Central memory CD4-positive, alpha-beta T cell (primary cell): ENCODE measurements at places on chromosomes 1 and 21.

- no peak for DNase-seq
Measured at GRCh38 chr1:26994020-26994786, 711 bp downstream of the TRNP1 start.

DNA sequence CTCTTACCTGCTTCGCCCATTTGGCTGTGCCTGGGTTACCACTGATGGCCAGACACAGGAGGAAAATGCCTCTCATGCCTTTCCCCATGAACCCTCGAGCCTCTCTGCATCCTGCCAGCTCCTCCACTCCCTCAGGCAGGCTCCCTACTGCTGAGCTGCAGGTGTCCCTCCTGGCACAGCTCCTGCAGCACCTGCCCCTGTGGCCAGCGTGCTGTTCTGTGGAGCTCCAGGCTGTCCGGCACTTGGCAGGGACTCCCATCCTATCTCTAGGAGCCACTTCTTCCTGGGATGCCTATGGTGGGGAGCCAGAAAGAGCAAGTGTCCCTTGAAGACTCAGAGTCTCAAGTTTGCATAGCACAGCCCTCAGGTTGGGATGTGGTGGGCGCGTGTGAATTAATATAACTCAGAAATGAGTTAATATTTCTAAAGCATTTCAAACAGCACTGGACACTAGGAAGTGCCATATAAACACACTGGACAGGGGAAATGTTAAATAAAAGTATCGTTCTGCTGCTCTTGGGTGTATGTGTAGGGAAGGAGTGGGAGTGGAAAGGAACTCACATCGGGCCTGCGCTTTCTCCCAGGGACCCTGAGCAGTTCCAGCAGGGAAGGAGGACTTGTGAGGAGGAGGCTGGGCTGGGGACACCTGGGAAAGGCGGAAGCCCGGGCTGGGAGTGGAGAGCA, 2.7 kb downstream of the LRRC71 start:
- no peak for DNase-seq

DNA sequence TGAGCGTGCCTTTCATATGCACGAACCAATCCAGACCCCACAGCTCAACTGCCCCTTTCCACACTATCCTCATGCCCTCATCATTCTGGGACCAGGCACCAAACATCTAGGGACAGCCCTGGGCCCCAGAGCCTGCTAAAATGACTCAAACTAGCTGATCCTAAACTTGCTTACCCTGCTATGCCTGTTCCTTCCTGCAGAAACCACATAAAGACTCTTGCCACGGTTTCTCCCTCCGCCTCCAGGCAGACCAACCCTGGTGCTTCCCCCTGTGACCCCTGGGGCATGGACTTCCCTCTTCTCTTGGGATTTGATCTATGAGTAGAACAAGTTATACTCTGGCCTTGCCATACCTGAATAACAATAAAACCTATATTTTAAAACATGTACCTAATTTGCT, 138.0 kb upstream of the CD34 start:
- DNase-seq, result no peak

DNA sequence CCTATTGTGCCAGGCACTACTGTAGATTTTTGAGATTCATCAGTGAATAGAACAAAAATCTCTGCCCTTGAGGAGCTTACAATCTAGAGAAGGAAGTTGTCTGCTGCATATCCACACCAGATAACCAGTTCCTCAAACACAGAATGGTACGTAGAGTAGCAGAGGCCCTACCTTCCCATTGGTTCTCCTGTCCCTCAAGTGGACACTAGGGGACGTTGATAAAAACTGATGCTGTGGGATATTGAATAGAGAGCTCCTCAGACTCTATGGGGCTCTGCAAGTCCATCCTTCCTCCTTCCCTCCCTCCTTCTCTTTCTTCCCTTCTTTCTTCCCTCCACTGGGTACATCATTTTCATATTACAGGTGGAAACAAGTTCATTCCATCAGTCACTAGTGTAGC, 371.3 kb downstream of the PBX1 start:
- no peak for DNase-seq

GRCh38 chr1:93749487-93749886, 67.8 kb upstream of the BCAR3 start:
- DNase-seq, result no peak

DNA sequence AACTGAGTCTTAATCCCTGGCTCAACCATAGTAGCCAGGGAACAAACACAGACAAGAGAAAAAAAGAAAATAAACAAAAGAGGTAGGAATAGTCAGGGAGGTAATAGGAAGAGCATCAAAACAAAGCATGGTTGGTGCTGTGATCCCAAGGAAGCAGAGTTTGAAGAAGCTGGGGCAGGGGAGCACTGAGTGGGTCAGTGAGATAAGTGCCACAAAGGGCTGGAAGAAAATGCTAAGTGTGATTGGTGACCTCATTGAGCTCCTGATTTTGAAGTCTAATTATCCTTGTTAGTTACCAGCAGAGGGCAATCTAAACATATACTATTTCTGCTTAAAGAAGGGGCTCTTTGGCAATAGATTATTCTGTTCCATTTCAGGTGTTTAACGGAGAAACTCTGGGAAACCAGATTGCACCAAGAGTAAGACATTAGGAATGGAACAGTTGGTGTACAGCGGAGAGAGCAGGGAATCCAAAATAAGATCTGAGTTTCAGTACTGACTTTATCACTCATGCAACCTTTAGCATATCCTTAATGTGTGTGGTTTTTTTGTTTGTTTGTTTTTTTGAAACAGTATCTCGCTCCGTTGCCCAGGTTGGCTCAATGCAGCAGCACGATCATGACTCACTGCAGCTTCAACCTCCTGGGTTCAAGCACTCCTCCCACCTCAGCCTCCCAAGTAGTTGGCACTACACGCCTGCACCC, 30.7 kb upstream of the KIAA1614 start:
- no peak for DNase-seq

- no peak for DNase-seq
Measured at GRCh38 chr1:89903550-89903949, 82.7 kb downstream of the LRRC8D start.

DNA sequence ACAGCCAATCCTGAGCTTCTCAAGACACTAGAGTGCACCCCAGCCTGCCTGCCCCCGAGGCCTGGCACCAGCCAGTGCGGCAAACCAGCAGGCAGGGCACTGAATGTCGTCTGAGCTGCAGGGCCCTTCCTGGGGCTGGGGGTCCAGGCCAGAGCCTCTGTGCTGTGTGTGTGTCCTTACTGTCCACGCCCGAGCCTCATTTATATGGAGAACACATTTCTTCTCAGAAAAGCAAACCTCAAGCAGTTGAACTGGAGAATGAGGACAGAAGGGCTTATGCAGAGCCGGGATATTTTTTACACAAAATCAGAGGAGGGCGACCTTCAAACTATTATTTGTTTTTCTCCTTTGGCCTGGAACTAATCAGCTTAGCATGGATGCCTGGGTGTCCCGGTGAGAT, 52.7 kb downstream of the POFUT2 start:
- no peak for DNase-seq

DNA sequence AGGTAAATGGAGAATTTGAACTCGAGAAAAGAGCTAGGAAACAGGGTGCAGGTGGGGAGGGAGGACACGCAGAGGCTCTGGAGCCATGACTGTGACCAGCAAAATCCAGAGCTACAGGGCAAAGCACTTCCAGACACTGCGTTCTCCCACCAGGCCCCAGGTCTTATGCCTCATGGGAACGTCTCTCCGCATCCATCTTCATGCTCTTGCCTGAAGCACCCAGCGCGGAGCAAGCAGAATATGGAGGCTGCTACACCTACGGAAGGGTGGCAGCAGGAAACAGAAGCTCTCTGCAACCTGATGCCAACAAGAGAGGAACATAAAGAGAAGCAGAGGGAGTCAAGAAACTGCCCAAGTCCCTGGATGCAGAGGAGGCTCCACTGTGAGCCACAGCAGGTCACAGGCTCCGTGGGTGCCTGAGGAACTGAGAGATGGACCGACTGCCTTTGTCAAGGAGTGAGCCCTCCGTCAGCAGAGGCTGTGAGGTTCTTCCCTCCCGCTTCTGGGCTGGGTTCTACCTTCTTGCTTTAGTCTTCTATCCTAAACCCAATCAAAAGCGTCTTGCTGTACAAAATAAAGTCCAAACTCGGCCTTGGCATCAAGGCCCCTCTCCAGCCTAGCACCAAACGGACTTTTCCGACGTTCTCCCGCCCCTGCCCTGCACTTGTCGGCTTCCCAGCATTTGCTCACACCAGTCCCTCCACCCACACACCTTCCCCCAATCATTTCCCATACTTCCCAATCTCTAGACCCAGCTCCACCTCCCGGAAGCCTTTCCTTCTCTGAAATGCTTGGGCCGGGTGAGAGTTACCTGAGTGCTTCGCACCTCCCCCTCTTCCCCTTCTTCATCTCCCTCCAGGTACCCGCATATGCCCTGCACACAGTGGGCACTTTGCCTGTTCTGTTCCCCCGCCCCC, 930 bp downstream of the DHCR24 start:
- DNase-seq, result no peak

DNA sequence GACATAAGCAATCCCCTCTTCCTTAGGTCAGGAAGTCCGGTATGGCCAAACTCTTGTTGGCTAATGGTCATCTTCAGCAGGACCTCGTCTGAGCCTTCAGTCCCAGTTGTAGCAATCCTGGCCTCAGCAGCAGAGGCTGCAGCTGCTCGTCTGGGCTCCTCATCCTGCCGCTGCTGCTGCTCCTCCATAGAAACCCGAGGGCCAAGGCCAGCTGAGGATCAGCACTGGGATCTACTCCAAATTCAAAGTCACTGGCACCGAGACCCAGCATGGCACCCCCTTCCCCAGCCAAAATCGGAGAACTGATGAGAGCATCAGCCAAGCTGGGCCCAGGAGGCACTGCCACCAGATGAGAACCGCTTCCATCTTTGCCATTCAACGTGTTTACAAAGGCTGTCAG, 6.3 kb upstream of the CLDN14 start:
- no peak for DNase-seq

- no peak for DNase-seq
Measured at GRCh38 chr21:35150562-35151226, 101.6 kb upstream of the RUNX1 start.

DNA sequence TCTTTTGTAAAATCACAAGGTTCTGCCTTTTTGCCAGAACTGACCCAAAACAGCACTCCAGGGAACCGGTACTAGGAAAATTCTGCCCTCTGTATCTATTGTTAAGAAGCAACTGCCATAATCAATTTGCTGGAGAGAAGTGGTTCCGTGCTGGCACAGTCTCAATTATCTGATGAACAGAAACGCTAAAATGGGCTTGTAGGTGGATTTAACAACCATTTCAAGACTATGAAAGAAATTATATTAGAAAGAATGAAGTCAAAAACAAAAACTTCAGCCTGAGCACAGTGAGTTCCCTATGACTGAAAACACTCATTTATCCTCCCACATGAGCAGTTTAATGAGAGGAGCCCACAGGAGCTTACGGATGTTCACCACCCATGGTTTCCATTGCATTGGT, 4.4 kb downstream of the JAM2 start:
- DNase-seq, result no peak

DNA sequence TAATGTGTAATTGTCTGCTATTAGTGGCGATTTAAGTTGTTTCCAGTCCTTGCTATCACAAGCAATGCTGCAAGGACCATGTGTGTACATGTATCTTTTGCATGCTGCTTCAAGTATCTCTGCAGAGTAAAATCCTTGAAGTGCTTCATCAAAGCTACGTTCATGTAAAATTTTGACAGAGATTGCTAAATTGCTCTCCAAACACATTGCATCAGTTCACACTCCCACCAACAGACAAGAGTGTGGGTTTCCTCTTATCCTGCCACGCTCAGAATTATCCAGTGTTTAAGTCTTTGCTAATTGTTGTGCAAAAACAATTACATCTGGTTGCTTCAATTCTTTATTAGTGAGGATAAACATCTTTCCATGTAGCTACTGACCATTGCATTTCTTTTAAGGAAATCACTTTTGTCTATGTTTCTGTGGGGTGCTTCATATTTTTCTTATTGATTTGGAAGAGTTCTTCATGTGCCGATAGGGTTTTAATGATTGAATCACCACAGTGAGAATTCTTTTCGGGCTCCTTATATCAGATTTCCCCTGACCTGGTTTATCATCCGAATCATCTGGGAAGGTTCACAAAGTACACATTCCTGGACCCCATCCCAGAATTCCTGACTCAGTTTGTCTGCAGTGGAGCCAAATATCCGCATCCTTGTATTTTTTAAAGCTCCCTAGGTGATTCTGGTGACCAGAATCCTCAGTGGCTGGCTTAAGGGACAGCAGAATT, 56.3 kb upstream of the GALNT2 start:
- no peak for DNase-seq

DNA sequence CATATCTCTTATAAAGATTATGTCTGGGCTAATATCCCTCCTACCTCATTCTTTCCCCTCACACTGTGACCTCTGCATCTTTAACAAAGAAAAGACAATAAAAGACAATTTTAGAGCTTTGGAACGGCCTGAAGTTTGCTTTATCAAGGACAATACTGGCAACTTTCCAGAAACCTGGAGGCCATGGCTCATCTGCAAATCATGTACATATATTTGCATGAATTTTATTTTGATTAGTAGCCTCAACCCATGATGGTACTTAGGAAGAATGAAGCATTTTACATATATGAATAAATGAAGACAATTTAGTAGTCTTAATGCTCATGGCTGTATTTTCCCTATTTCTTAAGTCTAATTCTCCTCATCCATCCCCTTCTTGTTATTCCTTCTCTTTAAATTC, 612.2 kb upstream of the CXADR start:
- DNase-seq, result no peak

DNA sequence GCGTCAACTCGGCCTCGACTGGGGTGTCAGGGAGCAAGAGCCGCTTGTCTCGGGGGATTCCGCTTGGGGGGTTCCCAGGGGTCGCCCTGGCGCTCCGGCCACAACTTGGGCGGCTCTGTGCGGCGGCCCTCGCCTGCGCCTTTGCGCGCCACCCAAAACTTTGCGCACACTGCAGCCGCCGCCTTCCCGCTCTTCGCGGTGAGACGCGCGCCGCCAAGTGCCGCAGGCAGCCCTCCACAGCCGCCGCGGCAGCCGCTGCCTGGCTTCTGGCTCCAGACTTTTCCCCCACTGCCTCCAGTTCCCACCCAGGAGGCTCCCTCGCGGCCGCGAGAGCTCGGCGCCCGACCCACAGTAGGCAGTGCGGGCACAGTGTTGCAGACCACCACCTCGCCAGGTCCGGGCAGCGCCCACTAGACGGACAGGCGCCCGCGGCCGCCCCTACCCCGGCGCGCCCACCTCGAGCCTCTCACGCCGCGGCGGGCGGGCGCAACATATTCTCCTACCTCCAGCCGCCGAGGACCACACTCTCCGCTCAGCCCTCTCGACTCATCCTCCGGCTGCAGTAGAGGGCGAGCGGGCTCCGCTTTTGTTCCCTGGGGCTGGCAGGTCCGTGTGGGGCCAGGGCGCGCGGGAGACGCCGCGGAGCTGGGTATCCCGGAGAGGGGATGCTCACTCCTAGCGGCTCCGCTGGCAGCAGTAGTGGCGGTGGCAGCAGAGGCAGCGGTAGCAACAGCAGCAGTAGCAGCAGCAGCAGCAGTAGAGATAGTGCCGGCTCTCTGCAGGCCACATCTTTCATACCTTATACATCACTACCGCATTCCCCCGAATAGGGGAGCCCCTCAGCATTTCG, 296.6 kb downstream of the OMA1 start:
- no peak for DNase-seq

- DNase-seq, result no peak
Measured at GRCh38 chr1:39833121-39833520, 44.5 kb upstream of the BMP8B start.

- no peak for DNase-seq
Measured at GRCh38 chr1:109357616-109358015, 40.1 kb downstream of the SORT1 start.

GRCh38 chr1:77473690-77474089, 191.9 kb downstream of the AK5 start:
- DNase-seq, result no peak

GRCh38 chr1:218946147-218946546, 227.5 kb upstream of the LYPLAL1 start:
- no peak for DNase-seq

- peak; percentile 65 for DNase-seq
Measured at GRCh38 chr21:14675774-14676530, 129.8 kb upstream of the SAMSN1 start.

- DNase-seq, result no peak
Measured at GRCh38 chr21:43190951-43191350, 22.1 kb downstream of the CRYAA start.
